ENCODE measurements at places on chromosomes 1 and 21.

DNA sequence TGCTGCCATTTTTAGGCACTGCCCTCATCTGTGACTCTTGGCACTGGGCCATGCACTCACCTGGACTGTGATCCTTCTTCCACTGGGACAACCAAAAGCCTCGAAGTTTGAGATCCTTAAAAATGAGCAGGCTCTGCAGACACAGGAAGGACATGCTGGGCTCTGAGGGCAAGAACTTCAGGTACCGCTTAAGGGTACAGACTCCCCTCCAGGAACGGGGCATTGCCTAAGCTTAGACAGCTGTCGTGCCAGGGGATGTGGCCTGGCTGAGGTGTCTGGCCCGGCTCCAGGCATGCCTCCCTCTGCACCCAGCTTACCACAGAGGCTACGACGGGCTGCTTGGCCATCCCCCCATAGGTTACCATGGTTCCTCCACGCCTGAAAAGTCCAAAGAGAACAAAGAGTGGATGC lies 14.2 kb upstream of the SRSF4 start:
- DNase-seq: no peak

GRCh38 chr1:215786997-215787396 lies 219.9 kb downstream of the KCTD3 start:
- no peak for DNase-seq

DNA sequence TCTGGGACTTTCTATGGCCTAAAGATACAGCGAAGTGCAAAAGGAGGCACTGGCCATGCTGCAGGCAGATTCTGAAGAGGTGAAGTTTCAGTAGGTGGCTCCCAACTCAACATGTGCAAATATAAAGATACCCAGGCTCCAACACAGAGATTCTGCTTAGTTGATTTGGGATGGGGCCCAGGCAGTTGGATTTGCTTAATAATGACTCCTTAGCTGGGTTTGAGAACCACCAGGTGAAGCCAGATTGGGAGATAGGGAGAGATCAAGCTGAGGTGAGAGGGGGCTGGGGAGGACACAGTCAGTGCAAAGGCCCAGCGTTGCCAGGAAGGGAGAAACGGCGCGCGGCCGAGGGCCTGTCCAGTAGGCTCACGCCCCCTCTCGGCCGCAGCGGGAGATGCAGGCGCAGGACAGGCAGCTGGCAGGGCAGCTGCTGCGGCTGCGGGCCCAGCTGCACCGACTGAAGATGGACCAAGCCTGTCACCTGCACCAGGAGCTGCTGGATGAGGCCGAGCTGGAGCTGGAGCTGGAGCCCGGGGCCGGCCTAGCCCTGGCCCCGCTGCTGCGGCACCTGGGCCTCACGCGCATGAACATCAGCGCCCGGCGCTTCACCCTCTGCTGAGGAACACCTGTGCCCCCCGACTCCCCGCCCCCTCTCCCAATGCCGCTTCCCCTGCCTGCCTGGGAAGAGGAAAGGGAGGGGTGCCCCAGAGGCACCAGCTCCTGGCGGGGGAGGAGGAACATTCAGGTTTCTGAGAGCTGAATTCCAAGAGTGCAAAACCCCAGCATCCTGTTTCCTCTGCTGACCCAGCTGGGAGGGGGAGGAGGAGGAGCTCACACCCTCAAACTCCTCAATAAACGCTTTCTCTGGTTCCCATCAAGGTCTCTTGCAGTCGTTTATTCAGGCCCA lies 1.2 kb downstream of the FAM167B start:
- peak; percentile 80 for DNase-seq

GRCh38 chr1:221983444-221983843 lies 241.6 kb upstream of the DUSP10 start:
- DNase-seq: no peak

DNA sequence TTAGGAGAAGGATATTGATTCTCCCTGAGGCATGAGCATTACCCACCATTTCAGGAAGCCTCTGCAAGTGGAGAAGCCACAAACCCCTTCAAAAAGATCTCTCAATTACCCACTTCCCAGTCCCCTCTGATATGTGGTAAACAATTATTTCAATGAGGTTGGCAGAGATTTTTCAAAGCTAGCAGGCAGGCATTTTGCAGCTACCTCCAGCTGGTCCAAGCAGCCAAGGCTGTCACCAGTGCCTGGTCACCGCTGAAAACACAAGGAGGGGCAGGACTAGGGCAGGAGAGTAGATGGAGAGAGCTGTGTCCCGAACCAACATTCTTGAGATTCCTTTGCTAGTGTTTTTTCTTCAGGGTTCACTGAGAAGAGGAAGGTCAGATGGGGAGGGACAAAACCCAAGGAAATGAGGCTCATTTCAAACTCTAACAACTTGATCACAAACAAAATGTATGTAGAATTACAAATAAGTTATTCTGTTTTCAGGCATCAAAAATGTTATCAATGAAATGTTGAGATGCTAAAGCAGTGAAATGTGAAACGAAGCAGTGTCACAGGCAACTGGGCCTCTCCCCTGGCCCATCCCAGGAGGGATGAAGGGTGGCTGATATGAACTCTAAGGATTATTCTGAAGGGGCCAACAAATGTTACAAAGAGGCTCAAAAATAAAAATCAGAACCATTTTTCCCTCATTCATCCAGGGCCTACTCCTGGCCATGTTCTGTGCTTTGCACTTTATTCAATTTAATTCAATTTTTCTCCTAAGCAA lies 22.3 kb downstream of the APP start:
- DNase-seq: no peak

DNA sequence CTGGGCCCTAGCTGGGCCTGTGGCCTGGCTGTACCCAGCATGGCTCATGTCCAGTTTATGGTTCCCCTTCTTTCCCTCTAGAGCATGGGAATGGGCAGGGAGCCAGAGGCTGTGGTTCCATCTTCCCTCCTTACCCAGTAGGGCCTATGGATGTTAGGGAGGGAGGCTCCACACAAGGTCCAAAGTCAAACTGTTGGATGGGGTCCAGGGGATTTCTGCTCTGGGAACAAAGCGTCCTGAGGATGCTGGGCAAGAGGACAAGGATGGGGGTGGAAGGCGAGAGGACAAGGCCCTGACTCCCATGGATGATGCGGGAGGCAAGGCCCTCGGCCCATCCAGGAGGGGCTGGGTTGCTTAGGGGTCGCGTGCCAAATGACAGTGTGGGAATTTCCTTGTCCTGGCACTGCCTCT lies 17.3 kb downstream of the CSF1 start:
- DNase-seq: no peak

DNA sequence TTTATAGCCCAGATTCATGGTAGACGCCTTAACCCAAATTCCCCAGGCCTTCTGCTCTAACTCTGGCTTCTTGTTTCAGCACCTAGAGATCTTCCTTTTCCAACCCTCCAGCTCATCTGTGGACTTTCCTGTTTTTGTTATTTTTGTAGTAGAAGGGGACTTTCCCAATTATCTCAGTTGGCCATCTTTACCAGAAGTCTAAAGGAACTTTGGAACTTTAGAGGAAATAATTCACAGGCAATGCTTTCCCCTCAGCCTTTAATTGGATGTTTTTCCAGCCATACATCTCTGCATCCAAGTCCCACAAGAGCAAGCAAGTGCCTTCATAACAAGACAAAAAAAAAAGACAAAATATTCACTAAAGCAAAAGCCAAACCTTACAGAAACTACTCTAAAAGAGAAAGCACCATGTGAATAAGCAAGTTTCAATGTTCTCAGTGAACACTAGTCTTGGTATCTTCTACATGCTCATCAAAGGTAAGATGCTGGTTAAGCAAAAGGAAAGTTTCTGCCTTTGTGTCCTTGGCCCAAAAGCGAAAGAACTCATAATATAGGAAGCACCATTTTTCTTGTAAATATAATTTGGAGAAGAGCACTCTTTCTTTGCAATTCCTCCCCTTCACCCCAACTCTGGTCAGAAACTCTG lies 377.3 kb downstream of the SETD4 start:
- DNase-seq: no peak

GRCh38 chr1:90400131-90400530 lies 317.0 kb downstream of the BARHL2 start:
- no peak for DNase-seq

DNA sequence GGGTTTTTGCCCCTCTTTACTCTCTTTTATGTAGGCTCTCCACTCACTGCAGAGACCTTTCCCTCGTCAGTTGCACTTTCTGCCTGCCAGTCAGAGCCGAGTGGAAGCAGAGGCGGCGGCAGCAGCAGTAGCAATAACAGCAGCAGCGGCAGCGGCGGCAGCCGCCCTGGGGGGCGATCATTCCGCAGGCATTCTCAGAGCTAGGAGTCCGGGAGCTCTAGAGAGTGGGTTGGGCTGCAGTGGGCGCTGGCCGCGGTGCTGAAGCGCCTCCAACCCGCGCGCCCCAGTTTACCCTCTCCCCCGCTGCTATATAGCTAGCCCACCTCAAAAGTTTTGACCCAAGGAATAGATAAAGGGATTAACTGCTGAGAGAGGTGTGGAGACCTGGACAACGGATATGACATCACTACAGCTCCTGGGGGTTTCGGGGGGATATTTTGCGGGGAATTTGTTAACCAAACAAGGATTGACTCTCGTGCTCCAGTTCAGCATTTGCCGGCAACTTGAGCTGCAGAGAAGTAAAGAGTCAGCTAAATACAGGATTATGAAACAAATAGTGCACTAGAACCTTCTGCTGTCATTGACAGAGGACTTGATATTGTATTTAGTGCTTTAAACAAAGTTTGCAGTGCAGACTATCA lies at the start of gene OLFM3:
Gene OLFM3, minus strand, starts transcription at position 102 of the 641 bp plus-strand sequence.
- DNase-seq: peak; percentile 4

- no peak for DNase-seq
Observed at GRCh38 chr1:92901699-92902405, 59.4 kb downstream of the DIPK1A start.

GRCh38 chr21:42988236-42988965 lies 14.0 kb downstream of the PKNOX1 start:
- DNase-seq: no peak

DNA sequence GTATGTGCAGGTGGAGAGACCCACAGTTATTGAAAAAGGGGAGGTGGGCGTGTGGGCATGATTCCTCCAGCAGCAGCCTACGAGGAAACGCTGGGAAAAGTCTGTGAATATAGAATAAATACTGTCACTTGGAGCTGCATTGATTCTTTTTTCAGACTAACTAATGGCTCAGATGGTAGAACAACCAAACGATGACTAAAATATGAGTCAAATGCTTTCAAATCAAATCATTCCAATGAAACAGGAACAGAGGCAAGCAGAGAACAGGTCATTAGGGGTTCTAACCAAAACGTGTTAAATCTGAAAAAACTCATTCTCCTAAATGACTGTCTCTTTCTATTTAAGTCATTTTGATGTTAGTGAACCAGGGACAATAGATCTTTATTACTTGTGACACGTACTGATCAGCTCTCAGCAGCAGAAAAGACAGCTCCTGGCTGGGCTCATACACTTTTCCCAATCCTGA lies 35.1 kb upstream of the SEC16B start:
- no peak for DNase-seq

GRCh38 chr1:56394298-56394697 lies 185.1 kb downstream of the PLPP3 start:
- DNase-seq: no peak

DNA sequence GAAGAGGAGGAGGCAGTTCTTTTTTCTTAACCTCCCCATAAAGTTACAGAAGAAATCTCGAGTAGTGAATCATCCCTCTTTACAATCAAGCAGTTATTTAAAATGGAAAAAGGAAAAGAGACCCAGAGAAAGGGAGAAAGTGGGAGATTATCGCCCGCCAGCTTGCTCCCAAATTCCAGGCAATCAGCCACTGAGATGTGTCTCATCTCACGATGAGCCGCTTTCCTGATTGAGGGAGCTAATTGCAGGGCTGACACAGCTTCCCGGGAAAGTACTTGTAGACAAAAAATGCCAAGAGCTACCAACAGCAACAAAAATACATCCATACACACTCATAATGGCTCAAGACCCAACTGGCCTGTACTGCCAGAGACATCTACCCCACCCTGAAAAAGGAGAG lies 191.6 kb upstream of the ZC3H12A start:
- no peak for DNase-seq

- DNase-seq: no peak
Observed at GRCh38 chr1:209277662-209278061, 305.9 kb upstream of the CAMK1G start.

DNA sequence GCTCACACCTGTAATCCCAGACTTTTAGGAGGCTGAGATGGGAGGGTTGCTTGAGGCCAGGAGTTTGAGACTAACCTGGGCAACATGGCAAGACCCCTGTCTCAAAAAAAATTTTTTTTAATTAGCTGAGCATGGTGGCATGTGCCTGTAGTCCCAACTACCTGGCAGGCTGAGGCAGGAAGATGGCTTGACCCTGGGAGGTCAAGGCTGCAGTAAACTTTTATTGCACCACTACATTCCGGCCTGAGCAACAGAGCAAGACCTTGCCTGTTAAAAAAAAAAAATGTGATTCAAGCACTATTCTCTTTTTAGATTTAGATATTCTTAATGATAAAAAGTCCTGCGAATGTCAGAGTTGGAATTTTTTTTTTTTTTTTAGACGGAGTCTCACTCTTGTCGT lies 102.5 kb upstream of the L1TD1 start:
- DNase-seq: no peak

- no peak for DNase-seq
Observed at GRCh38 chr1:41576206-41576605, 91.7 kb upstream of the EDN2 start.

DNA sequence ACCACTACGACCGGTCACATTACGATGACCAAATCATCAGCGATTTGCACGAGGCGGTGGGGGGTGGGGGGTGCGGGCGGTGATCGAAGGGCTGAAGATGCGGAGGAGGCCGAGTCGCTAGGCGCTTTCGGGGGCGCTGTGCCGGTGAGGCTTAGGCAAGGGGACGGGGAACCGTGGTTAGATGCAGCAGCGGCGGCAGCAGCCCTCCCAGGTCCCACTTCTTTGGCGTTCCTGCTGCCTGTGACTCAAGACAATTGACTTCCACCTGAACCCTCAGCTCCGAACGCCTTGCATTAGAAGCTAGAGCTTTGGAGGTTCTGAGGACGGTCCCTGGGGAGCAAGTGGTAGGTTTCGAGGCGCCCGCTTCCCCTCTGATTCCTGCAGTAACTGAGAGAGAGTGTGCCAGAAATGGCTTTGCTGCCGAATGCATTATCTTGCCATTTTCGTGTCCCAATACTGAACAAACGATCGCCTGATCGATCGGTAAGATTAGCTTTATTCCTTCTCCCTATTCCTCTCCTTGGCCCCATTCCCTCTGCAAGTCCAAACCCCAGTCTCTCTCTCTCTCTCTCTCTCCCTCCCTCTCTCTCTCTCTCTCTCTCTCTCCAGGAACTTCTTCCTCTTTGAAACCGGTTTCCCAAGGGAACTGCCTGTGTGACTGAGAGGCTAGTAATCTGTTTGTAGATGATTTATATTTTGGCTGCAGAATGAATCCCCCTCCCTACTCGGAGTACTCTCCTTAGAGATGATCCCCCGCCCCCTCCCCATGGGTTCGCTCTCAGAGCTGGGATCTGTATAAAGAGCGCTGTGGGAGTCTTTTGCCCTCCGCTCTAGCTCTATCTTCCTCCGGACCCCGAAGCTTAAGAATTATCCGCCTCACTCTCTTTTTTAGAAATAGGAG lies 735 bp upstream of the BRINP3 start:
- DNase-seq: no peak

DNA sequence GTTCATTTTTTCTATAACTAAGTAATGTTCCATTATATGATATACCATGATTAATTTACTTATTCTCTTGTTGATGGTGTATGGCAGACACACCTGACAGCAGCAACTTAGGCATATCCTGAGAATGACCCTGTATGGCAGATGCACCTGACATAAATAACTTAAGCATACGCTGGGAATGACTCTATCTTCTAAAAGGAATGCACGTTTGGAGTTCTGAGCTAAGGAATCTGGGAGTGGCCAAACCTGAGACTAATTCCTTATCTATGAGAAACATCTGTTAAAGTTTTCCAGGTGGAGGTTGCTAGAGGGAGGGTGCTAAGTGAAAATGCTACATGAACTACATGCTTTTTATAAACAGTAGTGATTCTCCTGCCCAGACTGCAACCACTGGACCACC lies 96.7 kb upstream of the RGS18 start:
- no peak for DNase-seq

GRCh38 chr1:160069460-160070231 lies at the start of gene KCNJ10:
KCNJ10 (minus strand) TSS chr1:160070160; CDS start chr1:160042532, 27,628 bp downstream.
- no peak for DNase-seq
